ENCODE measurements at places on chromosomes 16 and 17.

DNA sequence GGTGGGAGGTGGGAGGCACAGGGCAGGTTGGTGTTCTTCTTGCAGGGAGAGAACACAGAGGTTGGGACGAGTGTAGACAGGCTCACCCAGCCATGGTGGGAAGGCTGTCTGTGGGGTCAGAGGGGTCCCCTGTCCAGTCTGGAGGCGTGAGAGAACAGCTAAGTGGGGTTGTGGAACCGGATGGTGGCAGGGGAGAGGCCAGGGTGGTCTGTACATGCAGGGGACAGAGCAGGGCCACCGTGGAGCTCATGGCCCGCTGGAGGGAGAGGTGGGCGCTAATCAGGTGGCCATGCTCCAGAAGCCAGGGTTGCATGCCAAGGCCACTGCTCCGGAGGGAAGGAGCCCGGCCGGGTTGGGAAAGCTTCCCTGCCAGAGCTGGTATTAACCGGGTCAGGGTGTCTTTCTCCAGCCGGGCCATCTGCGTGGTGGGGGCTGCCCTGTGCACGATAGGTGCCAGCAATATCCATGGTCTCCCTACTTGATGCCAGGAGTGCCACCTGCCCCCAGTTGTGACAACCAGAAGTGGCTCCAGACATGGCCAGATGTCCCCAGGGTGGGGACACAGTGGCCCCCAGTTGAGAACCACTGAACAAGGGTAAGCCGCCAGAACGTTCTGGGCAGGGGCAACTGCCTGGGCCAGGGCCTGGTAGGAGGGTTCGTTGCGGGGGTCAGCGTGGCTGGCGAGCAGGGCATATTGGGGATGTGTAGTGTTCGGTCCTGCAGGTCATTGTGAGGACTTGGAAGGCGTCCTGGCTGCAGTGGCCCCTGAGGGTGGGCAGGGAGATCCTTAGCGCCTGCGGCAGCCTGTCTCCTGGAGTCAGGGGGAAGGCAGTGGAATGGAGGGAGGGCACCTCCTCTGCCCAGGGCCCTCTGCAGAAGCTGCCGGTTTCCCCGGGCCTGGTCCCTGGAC, 5.1 kb downstream of the SNN start:
- no peak for DNase-seq

- DNase-seq, result peak; percentile 33
Measured at GRCh38 chr17:82283208-82283749, 9.8 kb upstream of the CSNK1D start.

DNA sequence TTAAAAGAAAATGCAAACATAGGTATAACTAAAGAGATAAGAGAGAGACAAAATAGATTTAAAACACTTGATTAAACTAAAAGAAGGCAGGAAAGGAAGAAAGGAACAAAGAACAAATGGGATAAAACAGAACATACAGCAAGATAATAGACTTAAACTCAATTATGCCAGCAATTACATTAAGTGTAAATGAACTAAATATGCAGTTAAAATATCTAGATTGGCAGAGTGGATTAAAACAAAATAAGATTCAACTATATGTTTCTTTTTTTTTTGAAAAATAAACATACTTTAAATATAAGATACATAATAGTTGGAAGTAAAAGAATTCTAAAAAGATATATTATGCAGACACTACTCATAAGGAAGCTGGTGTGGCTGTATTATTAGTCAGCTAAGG, 9.7 kb upstream of the CFAP20 start:
- no peak for DNase-seq

- DNase-seq, result no peak
Measured at GRCh38 chr17:39782980-39783379, 45.2 kb downstream of the GRB7 start.

- DNase-seq, result no peak
Measured at GRCh38 chr17:67272312-67273047, 27.5 kb upstream of the HELZ start.

DNA sequence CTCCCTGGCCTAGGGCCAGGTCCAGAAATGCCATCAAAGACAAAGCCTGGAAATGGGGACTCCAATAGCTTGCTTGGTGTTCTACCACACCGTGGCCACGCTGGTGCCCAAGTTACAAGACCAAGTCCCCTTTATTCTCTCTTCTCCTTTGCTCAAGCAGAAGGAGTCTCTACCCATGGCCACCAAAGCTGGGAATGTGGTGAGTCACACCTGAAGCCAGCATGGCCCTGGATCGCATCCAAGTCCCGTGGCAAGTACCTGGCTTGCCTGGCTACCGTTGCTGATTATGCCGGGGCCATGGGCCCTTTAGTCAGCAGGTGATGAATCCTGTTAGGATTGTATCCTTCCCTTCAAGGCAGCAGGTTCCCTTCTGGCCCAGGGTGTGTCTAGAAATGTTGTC, 260.0 kb downstream of the HAPSTR1 start:
- no peak for DNase-seq

DNA sequence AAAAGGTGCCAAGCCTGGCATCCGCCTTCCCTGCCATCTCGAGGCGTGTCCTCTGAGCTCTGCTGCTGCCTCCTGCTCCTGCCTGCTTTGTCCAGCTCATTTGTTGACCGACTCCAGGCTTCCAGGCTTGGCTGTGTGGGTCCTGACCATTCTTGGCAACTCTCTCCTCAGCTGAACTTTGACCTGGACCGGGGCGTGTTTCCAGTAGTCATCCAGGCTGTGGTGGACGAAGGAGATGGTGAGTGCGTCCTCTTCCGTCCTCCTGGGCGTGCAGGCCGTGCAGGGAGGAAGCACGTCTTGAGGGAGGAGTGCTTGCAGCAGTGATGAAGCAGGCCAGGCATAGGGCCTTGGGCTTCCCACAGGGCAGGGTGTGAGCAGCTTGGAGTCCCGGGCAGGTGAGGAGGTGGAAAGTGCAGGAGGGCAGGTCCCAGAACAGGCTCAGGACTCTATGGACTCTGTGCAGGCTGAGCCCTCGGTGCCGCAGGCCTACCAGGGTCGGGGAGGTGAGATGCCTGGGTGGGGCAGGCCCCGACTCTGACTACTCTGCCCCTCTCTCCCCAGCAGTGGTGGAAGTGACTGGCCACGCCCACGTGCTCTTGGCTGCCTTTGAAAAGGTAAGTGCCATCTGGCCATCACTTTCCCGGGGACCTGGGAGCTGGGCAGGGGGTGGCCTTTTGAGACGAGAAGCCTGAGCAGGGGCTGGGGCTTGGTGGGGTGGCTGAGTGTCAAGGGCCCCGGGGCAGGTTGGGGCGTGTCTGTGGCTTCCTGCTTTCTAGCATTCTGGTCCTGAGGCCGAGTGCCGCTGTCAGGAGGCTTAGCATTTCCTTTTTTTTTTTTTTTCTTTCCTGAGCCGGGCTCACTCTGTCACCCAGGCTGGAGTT, 28.6 kb upstream of the NUDT16L1 start:
- DNase-seq, result no peak
